Substantia nigra (tissue), 51 donors: ENCODE measurements at places on chromosomes 7 and 10.

GRCh38 chr7:20394284-20394683, 63.6 kb downstream of the ITGB8 start:
- no peak for DNase-seq

DNA sequence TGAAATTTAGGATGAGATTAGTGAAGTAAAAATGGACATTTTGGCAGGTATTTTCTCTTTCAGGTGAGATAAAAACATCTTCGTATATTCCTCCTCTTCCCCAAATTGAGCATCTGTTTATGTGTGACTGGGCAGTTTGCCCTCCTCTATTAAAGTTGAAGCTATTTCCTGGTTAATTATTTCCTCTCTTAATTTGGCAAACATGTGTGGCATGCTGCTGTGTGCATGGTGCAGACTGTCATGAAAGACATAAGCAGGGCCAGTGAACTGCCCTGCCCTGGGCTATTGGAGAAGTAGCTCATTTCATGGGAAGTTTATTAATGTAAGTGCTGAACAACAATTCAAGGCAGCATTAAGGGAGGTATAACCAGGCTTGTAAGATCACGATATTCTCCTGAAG, 52.6 kb downstream of the EVX1 start:
- DNase-seq: no peak

GRCh38 chr10:82661701-82662100, 786.7 kb downstream of the NRG3 start:
- no peak for DNase-seq

DNA sequence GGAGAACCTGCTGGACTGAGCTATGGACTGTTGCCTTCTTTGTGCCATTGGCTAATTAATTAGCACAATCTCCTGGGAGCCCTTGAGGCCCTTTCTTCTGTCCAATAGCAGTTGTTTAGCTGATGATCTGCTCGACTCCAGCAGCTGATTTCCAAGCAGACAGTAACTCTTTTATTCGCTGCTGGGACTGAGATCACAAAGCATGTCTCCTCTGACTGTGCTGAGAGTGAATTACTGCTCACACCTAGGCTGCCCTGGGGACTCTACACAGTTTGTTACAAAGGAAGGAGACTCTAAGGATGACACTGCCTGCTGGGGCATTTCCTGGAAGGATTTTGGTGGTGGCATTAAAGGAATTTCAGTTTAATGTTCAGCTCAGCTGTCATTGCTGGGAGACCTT, 31.4 kb downstream of the CASP7 start:
- DNase-seq: peak; percentile 58

GRCh38 chr7:127041689-127042452, 210.9 kb downstream of the GRM8 start:
- DNase-seq: no peak

- DNase-seq: no peak
These were observed 26.9 kb downstream of the CCDC3 start for GRCh38 chr10:12974491-12975199.

- DNase-seq: no peak
These were observed 72.4 kb upstream of the LOXL4 start for GRCh38 chr10:98340261-98340939.

DNA sequence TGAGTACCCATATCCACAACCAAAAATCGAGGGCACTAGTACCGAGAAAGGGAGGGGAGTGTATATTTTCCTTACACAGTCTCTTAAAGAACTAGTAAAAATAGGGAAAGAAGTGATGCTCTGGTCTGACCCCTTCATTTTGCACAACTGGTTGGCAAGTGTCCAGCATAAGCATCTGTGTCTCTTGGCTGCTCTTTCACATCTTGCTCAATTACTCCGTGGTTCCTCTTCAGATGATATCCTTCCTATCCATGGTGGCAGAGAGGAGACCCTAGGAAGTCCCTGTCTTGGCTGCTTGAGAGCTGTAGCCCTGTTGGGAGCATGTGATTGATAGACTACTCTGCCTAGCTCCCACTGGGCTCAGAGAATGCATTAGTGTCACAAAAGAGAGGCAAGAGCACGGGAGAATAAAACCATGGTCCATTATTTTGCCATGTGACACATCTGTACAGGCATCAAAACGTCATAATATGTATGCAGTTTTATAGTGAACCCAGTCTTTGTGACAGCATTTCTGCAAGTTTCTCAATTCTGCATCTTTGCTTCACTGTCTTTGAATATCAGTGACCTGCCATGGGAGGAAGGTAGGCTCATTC, 111.8 kb upstream of the ANKRD1 start:
- DNase-seq: no peak

GRCh38 chr7:153675131-153675530, 377.1 kb upstream of the DPP6 start:
- DNase-seq: no peak

DNA sequence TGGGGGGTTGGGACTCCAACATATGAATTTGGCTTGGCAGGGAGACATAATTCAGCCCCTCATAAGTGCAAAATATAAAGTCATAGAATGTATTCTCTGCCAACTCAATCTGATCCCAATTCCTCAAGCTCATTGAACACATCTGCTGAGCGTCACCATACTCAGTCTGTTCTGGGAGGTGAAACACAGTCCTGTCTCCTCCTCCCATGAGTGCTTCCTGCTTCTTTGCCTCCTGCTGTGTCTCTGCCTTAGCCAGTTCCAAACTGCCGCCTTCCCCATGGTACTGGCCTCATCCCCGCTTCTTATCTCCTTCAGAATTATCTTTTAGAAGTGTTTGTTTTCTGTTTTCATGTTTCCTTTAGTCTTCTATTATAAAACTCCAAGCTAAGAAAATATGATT, 365.5 kb downstream of the TNS3 start:
- DNase-seq: no peak

DNA sequence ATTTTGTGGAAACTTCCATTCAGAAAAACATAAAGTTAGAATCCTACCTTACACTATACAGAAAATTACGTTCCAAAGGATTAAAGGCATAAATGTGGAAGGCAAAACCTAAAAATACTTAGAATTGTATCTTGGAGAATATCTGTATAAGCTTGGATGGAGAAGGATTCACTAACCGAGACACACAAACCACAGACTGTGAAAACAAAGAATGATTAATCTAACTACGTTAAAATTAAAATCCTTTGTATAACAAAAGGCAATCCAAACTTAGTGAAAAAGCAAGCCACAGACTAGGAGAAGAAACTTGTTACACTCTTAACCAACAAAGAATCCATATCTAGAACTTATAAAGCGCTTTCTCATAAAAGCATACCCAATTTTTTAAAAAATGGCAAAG, 678.8 kb downstream of the INHBA start:
- DNase-seq: no peak

DNA sequence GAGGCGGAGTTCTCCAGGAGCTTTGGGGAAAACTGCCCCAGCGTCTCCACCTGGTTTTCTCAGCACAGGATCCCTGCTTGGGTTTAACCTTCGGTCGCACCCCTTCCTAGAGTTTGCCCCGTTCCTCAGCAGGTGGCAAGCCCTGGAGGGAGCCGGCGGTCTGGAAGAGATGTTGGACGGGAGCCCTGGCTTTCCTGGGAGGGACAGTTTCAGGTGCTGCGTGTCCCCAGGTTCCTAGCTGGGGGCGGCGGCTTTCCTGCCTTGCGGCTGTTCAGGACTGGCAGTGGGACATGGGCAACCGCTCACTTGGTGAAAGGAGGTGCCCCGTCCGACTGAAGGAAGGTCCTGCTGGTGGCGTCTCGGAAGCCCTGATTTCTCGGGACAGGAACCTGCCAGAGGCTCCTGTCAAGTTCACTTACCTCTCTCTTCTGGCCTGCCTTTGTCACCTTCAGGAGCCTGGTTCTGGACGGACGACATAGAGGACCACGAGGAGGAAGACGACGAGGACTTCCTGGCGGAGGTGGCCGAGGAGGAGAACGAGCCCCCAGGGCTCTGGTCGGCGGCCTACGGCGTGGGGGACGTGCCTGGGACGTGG, 14.8 kb downstream of the ZNF316 start:
- DNase-seq: no peak

DNA sequence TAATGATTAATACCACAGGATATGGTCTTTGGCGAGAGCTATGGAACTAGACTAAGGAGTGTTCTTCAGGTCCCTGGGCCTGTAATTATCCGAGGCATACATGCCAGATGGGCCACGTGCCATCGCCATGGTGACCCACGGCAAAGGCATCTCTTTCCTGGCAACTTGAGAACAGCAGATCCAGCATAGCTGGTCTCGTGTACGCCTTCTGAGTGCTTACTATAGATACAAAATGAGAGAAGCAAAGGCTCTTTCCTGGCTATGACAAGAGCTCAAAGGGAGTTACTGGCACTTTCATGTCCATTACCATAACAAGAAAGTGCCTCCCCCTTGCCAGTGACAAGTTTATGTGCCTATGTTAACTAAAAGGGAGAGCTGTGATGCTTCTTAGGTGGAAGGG, 26.0 kb upstream of the GLI3 start:
- no peak for DNase-seq

GRCh38 chr7:55065079-55065478, 46.3 kb downstream of the EGFR start:
- no peak for DNase-seq

- DNase-seq: no peak
These were observed 246.7 kb upstream of the CTBP2 start for GRCh38 chr10:125407000-125407502.

DNA sequence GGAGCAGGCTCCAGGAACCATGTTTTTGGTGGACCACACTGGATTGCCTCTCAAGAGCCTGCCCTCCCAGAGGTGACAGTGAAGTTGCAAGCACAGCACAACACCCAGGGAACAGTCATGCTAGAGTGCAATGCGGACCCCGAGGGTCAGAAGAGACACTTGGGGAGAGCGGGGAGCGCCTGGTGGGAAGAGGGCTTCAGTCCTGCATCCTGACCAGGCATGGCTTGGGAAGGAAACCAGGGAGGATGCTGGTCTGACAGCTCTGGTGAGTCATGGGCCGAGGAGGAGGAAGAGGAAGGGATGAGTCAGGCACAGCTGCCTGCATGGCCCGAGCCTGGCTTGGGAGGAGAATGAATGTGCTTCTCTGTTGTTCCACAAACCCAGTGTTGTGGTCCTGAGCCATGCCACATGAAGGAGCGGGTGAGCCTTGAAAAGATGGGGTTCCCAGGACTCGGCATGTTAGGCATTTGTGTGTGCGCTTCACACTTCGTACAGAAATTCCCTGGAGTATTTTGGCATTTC, 29.5 kb upstream of the ANKRD2 start:
- peak; percentile 92 for DNase-seq

GRCh38 chr7:4612939-4613841, 68.9 kb upstream of the FOXK1 start:
- no peak for DNase-seq

DNA sequence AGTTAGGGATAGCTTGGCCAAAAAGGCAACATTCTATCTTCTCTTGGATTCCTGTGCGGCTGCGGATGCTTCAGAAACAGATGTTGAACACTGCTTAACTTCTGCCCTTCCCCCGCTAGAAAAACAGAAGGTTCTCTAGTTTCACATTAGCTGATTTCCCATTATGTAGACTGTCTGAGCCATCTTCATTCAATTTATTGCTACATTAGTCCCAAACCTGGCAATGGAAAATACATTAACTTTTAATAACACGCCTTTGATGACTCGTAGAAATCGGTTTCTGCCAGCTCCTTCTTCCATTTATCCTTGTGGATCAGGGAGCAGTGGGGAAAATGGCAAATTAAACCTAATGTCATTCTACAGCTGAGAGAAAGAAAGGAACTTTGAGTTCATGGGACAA, 119.9 kb downstream of the SLC16A9 start:
- DNase-seq: no peak

DNA sequence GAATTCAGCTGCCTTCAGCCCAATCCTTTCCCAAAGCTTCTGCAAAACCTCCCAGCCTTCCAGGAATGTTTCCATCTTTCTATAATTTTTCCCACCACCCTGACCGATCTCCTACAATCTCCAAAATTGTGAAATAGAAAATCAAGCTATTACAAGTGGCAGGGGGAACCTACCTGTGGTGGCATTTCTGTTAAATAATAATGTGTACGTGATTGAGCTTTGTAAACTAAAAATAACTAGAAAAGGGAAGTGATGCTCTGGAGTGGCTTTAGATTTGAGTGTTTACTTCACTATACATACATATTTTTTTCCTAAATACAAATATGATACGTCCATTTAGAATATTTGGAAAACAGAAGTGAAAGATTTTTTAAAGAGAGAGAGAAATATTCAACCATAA, 593.6 kb downstream of the GRM8 start:
- no peak for DNase-seq

DNA sequence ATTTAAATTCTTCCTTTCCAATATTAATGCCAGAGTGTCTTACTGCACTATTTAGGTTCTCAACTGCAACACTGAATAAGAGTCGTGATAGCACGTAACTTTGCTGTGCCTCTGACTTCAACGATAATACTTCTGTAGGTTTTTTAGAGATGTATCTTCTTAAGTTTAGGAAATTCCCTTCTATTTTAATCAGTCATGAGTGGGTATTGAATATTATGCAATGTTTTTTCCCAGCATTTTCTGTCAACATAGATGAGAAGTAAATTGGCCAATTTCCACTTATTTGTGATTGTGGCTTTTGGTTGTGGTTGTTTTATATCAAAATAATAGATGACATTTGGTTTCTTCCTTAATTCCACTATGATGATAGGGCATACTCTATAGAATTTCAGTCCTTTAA, 6.7 kb upstream of the STK17A start:
- DNase-seq: no peak

GRCh38 chr7:66326501-66327215, 121.5 kb downstream of the TPST1 start:
- DNase-seq: no peak

DNA sequence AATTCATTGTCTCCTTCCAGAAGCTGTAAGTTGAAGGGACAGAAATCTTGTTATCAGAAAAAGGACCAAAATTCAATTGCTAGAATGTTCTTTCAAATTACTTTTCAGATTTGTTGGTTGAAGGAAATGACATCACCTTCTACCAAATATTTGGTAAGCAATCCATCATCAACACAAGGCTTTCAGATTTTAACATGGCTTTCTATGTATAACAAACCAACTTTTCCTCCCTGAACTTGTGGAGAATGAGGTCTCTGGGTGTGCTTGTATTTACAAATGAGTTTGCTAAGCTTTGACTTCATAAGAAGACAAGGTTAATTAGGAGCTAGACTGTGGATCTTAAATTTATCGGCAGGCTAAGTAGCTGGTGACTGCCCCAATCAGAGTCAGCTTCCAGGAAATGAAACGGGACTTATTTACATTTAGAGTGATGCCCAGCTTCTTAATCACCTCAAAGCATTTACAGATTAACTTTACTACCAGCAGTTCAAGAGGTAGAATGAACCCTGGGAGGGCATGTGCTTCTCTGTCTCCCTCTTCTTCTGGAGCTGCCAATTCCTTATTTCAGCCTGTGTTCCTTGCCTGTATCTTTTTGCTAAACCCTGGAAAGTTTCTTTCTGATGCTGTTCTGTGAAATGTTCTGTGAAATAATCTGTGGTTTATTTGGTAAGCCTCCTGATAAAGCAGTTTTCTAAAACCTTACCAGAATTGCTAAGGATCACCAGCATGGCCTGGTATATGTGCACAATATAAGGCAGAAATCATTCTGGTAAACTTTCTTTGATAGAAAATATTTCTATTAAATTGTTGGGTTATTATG, 248.8 kb upstream of the FZD8 start:
- DNase-seq: no peak

DNA sequence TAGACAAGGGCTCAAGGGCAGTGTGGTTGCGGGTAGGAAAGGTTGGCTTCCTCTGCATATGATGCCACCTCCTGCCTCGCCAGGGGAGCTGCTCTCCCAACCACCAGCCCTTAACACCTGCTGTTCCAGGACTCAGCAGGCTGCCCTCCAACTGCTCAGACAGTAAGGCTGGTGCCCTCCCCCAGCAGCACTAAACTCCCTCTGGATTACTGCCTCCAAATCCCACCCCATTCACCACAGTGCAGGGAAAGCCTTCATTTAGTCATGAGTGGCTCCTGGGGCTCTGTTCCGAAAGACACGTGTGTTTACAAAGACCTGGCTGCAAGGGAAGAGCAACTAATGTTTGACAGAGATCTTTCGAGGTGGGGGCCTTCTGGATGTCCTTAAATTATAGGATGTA, 437.2 kb upstream of the MKI67 start:
- DNase-seq: no peak
